Right cardiac atrium (tissue), 5 donors: ENCODE measurements at places on chromosomes 2 and 18. TPM values are rescaled to one million over a fixed set of nuclear protein-coding genes. Genes with fewer than 3 reads are reported as not detected.

Gene ZNF396
- total RNA-seq, result 1.5 TPM

Gene PROM2
- total RNA-seq, result 0.66 TPM

Gene POMC
- 7.3 TPM for total RNA-seq

Gene ACVR2A
- total RNA-seq, result 13.7 TPM

Gene PTRHD1
- total RNA-seq, result 25.0 TPM

Gene LRRC30
- total RNA-seq, result not detected

Gene CCDC178
- 0.14 TPM for total RNA-seq

Gene SCRN3
- 34.3 TPM for total RNA-seq

Gene ERMN
- total RNA-seq, result 0.40 TPM

DNA sequence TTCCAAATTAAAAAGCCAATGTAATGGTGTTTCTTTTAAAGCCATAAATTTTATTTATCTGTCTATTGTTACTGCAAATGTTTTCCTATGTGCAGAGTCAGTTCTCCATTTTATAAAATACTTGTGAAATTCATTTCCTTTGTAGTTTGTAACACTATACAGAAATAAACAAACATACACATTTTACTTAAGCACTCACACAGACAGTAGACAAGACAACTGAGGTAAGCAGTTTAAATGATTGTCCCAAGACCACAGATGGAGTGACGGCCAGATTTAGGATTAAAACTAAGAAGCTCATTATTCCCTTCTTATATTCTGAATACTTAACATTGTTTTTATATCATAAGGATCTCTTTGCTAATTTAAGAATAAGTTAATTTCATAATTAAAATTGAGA, 100.9 kb downstream of the BAZ2B start:
- DNase-seq, result no peak

DNA sequence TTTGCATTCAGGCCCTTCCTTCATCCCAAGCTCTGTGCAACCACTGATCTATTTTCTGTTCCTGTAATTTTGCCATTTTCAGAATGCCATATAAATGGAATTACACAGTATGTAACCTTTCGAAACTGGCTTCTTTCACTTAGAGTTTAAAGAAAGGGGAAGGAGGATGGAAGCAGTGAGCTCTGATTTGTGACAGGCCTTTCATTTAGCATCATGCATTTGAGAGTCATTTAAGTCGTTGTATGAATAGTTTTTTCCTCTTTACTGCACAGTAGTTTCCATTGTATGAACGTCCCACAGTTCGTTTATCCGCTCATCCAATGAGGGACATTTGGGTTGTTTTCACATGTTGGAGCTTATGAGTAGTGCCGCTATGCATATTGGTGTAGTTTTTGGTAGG, 67.0 kb downstream of the LBH start:
- no peak for DNase-seq

DNA sequence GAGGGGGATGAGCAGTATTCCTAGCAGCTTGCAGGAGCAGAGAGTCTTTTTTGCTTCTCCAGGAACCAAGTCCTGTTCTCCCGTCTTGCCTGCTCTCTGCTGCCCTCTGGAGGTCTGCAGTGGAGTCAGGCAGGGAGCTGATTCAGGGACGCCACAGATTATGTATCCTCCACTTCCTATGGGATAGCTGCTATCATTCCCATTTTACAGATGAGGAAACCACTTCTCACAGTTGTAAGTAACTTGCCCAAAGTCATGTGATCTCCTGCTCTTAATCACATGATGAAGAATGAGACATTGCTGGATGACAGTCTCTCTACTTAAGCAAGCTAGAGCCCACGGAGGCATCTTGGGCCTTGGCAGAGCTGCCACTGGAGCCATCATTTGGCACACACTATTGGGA, 8.3 kb downstream of the SLC4A5 start:
- DNase-seq, result peak; percentile 62

GRCh38 chr2:8633735-8634313, 48.0 kb upstream of the ID2 start:
- no peak for DNase-seq

DNA sequence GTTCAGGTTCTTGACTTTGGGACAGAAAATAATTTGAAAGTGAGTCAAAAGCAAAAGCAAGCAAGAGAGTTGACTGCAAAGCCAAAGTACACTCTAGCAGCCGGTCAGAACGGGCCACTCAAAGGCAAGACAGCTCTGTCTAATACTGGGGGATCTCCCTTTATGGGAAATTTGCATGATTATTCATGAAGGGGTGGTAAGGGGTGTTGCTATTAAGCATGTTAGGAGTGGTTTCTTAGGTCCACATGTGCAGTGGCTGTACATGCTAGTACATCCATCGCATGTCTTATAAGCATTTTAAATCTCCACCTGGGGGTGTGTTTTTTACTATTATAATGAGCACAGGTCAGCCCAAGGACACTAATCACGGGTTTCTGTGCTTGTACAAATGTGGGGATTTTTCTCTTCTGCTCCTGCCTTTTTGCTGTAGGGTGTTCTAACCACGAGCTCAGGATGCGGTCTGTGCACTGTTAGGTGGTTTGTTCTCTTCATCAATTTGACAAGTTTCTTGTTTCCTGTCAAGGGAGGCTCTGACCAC, 60.2 kb upstream of the SPP2 start:
- no peak for DNase-seq

- DNase-seq, result peak; percentile 59
Measured at GRCh38 chr2:49224426-49225010, 70.2 kb upstream of the FSHR start.

DNA sequence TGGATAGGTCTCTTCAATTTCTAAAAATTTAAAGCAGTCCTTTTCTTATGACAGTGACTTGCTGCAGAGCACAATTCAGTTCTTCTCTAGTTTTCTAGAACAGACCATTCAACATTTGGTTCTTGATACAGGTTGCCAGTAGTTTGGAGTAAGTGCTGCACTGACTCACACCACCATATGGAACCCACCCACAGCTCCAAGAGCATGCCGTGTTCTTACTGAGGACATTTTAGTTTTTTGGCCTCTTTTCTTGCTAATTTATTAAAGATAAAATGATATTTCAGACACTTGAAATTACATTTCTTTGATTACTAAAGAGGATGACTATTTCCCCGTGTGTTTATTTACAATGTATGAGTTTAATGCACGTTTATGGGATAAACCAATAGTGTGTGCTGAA, 120.0 kb downstream of the COL4A4 start:
- no peak for DNase-seq

DNA sequence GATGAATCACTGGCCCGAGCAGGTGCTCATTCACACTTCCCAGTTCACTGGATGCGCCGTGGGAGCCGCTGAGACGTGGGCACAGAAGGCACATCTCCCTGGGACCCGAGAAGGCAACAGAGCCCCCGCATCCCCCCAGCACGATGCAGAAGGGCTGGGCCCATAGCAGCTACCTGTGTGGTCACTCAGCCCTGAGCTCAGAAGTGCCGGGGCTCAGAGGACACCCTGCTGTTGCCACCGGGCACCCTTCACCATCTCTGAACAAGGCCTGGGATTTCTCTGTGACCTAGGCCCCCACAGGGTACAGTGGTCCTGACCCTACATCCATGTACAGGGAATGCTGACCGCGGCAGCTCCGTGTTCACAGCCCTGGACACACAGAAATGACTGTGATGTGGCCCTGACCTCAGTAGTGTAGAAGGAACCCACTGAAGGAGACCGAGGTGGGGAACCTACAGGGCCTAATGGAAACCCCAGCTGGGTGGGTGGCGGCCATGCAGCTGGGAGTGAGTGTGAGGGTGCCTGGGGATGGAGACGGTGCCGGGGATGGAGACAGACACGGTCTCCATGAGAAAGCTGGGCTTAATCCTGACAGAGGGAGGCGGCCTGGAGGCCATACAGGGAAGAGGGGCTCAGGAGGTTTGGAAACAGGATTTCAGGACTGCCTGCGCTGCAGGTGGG, 111.9 kb upstream of the OTOS start:
- DNase-seq, result no peak

- no peak for DNase-seq
Measured at GRCh38 chr2:144359684-144360083, 160.2 kb downstream of the ZEB2 start.

DNA sequence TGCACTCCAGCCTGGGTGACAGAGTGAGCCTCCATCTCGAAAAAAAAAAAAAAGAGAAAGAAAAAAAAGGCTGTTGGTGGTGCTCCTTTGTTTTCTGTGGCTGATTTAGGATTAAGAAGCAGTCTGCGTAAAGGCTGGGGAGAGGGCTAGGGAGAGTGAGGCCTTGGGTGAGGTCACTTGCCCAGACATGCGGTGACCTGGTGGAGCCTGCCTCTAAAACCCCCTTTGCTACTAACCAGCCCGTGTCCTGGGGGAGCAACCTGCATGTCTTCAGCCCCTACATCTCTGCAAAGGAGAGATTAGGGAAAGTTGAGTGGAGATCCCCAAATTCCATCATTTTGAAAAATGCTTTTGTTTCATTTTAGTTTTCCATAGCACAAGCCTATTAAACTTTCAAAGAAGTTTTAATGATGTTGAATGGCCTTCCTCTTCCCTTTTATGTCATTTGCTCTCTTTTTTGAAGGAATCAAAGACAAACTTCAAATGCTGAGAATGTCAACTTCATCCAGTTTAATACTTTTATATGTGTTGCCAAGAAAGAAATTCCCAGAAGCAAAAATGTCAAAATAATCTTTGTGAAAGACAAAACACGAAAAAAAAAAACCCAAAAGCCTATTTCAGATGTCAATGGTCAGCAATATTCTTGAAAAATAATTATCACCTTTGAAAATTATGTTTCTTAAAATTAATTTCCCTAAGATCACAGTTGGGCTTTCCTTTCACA, 38.9 kb upstream of the RALBP1 start:
- no peak for DNase-seq

- DNase-seq, result peak; percentile 58
Measured at GRCh38 chr2:127644066-127645025, 1.6 kb upstream of the GPR17 start.

- no peak for DNase-seq
Measured at GRCh38 chr2:9982248-9982647, 30.8 kb downstream of the GRHL1 start.

DNA sequence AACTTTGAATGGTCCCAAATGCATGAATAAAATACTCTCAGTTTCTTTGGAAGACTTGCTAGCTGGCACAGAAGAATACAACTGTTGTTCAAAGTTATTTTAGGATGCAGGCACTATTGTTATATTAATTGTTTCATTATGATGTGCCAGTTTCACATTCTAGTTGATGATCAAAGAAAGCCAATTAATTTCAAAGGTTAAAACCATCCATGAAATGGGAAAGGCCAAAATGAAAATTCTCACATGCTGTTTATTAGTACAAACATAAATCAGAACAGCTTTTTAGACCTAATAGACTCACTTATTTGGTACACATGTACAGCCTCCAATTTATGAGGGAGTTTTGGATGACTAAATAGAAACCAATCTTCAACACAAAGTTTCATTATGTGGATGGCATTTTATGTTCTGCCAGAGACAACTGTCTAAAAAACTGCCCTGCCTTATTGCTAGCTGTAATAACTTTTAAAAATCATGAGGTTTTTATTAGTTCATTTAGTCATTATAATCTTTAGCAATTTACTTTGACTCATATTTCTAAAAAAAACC, 42.2 kb downstream of the RFTN2 start:
- no peak for DNase-seq

DNA sequence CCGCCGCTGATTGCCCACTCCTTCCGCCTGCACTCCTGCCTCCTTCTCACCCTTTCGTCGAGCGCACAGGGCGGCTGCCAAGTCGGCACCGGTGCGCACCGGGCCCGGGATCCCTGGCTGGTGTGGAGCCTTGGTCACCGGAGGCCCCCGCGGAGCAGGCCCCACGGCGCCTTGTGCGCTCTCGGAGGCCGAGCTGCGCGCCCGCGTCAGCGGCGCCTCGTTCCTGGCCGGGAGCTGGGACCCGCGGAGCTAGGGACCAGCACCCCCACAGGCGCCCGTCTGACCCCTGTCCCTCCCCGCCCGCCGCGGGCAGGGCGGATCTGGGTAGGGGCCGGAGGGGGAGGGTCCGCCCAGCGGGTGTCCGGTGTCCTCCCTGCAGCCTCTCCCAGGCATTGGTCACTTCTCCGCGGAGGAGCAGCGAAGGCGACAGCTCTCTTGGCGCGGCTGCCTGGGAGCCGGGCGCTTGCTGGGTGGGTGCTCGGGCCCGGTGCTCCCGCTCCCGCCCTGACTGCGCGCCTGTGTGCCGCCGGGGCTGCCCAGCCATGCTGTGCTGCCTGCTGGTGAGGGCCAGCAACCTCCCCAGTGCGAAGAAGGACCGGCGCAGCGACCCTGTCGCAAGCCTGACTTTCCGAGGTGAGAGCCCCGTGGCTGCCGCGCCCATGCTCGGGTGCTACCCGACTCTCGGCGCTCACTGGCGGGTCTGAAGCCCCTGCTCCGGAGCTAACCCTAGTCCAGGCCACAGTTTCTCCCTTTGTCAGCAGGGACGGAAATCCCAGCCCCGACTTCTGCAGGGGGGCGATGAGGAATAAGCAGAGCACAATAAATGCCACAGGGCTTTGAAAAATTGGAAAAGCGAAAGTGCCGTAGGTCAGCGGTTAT, 13.2 kb downstream of the DYSF start:
- peak; percentile 89 for DNase-seq

DNA sequence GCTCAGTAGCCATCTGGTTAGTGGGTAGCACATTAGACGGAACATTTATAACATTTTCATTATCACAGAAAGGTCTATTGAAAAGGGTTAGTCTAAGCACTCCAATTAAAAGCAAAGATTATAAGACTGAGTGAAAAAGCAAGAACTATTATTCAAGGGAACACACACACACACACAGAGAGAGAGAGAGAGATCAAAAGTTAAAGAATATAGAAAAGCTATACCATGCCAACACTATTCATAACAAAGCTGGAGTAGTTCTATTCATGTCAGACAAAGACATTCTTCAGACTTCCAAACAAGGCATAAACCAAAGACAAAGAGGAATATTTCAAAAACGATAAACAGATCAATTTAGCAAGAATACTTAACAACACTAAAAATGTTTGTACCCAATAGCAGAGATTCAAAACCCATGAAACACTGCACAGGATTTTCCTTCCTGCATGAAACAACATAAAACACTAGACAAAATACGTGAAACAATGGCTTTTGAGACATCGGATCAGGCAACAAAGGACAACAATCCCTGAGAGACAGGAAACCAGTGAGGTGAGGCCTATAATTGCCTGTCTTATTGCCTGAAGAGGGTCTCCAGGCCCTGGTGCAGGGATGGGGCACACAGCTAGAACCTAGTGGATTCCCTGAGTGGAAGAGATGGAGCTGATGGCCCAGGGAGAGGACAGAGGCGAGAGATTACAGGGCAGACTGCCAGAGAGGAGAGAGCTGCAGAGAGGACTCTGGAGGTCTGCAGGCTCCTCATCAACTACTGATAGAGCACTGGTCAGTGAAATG, 83.6 kb upstream of the NPAS2 start:
- DNase-seq, result no peak

- no peak for DNase-seq
Measured at GRCh38 chr2:151691631-151692030, 42.6 kb downstream of the NEB start.

DNA sequence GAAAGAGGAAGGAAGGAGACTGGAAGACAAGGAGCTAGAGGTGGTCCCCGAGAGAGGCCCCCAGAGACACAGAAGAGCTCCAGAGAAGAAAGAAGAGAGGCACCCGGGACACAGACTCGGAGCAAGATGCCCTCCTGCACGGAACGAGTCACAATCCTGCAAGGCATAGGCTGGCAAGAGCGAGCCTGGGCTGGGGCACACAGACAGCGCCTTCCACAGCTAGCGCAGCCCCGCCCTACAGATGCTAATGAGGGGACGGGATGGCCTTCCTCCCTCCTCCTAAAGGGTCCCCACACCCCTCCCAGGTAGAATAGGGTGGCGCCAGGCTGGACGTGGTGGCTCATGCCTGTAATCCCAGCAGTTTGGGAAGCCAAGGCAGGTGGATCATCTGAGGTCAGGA, 19.8 kb upstream of the GPR17 start:
- DNase-seq, result no peak
